ENCODE measurements at places on chromosomes 1 and 21.

- DNase-seq: no peak
Measured at GRCh38 chr21:43995521-43996105, 16.5 kb upstream of the TRAPPC10 start.

DNA sequence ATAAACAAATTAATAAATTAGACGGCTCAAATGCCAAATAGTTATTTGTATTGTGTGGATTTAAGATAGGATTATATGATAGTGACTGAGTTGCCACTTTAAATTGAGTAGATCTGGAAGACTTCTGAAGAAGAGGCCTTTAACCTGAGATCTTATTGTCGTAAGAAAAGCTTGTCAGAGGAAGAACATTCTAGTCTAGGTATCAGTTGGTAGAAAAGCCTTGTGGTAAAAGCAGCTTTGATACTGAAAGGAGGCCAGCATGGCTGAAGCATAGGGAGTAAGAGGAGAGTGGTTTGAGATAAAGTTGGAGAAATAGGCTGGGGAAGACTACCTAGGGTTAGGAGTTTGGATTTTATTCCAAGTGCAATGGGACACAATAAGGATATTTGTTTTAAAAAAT, 29.1 kb downstream of the SLC30A7 start:
- DNase-seq: peak; percentile 46

GRCh38 chr1:6450943-6451373, 15.0 kb downstream of the TNFRSF25 start:
- no peak for DNase-seq

- DNase-seq: no peak
Measured at GRCh38 chr1:35887508-35887907, 4.5 kb downstream of the AGO1 start.

DNA sequence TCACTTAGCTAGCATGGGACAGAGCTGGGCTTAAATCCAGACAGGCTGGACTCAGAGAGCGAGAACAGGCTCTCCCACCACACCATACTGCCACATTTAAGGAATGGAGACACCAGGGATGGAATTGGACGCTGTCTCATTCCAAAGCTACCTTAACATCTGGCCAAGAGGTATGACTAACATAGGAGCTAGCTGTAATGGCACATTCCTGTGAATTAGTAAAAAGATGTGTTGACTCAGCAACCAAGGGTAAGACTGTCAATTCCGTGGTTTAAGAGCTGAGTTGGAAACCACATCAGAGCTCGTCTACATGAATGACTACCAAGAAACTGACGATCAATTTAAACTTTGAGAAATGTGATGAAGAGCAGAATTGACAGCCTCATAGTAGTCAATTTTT, 8.3 kb upstream of the TNFRSF9 start:
- DNase-seq: peak; percentile 61

DNA sequence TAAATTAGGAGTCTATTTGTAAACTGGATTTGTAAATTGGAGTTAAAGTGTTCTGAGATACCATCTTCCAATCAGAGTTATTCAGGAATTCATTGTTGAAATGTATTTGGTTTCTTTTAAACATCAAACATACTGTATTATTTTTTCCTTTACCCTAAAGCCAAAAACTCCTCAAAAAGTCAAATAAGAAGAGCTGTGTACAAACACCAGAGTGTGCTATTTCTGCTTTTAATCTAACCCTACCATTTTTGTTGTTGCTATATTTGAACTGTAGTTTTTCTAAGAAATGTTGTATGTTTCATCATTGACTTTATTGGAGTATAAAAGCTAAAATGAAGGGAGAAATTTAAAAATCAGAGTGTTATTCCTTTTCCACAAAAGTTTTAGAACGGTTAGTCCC, 35.8 kb downstream of the SLC30A7 start:
- no peak for DNase-seq

GRCh38 chr1:188937965-188938551, 1539.6 kb downstream of the BRINP3 start:
- no peak for DNase-seq

DNA sequence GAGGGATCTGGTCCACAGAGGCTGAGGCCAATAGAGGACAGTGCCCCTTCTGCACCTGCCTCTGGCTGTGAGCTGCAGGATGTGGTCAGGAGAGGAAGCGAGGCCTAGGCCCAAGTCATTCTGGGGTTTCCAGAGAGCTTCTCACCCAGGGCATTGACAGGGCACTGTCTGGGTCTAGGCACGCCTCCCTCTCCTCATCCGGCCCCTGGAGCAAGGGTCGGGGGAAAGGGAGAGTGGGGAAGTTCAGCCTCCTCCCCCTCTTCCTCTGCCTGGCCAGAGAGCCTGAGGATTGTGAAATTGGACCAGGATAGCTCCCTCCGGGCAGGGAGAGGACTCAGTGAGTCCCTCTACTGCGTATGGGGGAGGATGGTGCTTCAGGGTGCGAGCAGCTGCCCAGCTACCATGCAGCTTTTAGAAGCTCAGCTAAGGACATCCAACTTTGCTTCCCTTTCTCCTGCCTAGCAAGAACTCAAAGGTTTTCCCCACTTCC, 6.3 kb upstream of the INAVA start:
- peak; percentile 33 for DNase-seq

DNA sequence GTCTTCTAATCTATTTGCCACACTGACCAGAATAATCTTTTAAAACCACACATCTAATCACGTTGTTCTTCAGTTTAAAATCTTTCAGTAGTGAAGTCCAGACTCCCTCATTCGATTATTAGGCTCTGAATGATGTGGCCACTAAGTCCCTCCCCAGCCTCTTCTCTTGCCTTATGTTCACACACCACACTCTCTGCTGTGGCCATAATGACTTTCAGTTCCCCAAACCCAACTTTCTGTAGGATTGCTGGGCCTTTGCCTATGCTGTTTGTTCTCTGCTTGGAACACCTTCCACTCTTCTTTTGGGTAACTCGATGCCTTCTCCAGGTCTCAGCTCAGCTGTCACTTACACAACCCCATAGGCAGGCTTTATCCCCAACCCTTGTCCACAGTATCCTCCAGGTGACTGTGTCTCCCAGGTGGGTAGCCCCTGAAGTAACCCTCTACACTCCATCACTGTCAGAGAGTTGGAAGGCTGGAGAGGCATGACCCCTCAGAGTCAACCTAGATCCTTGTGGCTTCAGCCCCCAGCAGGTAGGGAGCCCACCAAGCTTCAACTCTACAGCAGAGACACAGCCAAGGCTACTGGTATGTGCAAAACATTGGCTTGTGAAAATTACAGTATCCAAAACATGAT, 8.4 kb upstream of the SLC37A1 start:
- no peak for DNase-seq

DNA sequence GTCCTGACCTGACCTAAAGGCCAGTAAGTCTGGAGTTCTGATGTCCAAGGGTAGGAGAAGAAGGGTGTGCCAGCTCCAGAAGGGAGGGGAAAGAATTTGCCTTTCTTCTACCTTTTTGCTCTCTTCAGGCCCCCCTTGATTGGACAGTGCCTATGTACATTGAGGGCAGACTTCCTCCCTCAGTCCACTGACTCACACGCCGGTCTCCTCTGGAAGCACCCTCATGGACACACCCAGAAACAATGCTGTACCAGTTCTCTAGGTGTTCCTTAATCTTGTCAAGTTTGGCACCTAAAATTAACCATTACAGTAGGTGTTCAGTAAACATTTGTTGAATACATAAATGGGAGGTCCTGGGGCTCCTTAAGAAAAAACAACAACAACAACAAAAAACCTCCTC, 51.0 kb upstream of the POU2F1 start:
- DNase-seq: no peak
